SK-N-SH (cell line): ENCODE measurements at places on chromosomes 6 and 20. TPM values are rescaled to one million over a fixed set of nuclear protein-coding genes. Genes with fewer than 3 reads are reported as not detected.

DNA sequence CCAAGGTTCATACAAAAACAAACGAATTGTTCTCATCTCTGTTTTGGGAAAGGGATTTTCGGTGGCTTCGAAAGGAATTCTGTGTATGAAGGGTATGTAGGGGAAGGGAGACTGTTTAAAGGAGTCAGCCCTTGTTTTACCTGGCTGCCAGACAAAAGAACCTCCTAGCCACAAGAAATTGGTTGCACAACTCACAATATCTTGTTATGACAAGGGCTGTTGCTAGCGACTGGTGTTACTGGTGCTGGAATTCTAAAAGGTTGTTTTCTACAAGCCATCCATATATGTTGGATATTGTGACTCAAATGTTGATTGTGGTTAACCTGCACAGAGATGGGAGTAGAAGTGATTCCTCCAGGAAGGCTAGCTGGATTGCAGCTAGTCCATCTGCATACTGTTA lies 34.6 kb upstream of the CITED2 start:
- H3K4me3 ChIP-seq: no peak overlapping the region
- DNase-seq: no peak
- H3K4me1 ChIP-seq: no peaks in the 10 kb centered on the region
- H3K27me3 ChIP-seq: no peaks in the 10 kb centered on the region
- H3K27ac ChIP-seq: peak overlapping the region; percentile 70; the same call in 1 of the 2 replicates

The COX4I2 gene
- 0.21 TPM in 1 of 2 replicates, not detected in the other for polyA plus RNA-seq

The ABT1 gene
- 15.4 and 18.4 TPM in 2 replicates for polyA plus RNA-seq

The TNXB gene
- 0.48 and 0.55 TPM in 2 replicates for polyA plus RNA-seq

The OLIG3 gene
- polyA plus RNA-seq: not detected in 2 replicates
